ENCODE measurements at places on chromosomes 3 and 15.

DNA sequence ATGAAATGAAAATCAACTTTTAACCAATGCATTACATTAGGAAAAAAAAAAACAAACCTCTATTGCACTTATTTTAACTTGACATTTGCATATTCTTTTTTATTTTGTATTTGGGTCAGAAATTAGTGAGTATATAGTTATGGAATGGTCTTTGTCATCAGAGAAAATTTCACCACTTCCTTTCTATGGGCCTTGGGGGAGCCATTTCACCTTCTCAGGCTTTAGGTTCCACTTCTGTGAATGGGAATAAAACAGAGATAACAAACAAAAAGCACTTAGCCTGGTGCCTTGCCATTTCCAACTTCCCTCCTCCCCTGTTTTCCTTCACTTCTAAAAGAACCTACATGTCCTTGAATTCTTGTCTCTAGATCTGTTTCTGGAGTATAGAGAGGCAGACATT, 168.0 kb upstream of the STT3B start:
- no peak for DNase-seq

- DNase-seq, result no peak
Observed at GRCh38 chr3:108183181-108183580, 39.0 kb downstream of the IFT57 start.

GRCh38 chr15:62899090-62899493, 143.5 kb upstream of the TPM1 start:
- DNase-seq, result no peak

- no peak for DNase-seq
Observed at GRCh38 chr15:50884540-50884939, 23.9 kb upstream of the AP4E1 start.

GRCh38 chr3:140250010-140250855, 315.2 kb downstream of the CLSTN2 start:
- no peak for DNase-seq

Data from urinary bladder (tissue), 4 donors.